ENCODE measurements at places on chromosomes 2 and 18. TPM values are rescaled to one million over a fixed set of nuclear protein-coding genes. Genes with fewer than 3 reads are reported as not detected.

Gene SAG
- total RNA-seq, result 1.8 TPM

Gene TMEM198
- 1.7 TPM for total RNA-seq

Gene NTSR2
- not detected for total RNA-seq

Gene CIDEA
- not detected for total RNA-seq

Gene CXCR1
- 0.13 TPM for total RNA-seq

Gene TNS1
- total RNA-seq, result 20.6 TPM

Gene KIF1A
- 1.9 TPM for total RNA-seq

Gene SLC4A3
- 0.72 TPM for total RNA-seq

Gene CRYGC
- total RNA-seq, result not detected

Gene COPS9
- 119 TPM for total RNA-seq

Gene KATNAL2
- total RNA-seq, result 1.3 TPM

Gene CNTNAP5
- not detected for total RNA-seq

Gene TTL
- 16.9 TPM for total RNA-seq

Gene POTEJ
- total RNA-seq, result not detected

Gene COL3A1
- 260 TPM for total RNA-seq

Gene ZFAND2B
- 74.6 TPM for total RNA-seq

Measured in colonic mucosa (tissue), 4 donors.